SJCRH30 (cell line): ENCODE measurements at places on chromosomes 16 and 17. TPM values are rescaled to one million over a fixed set of nuclear protein-coding genes. Genes with fewer than 3 reads are reported as not detected.

DNA sequence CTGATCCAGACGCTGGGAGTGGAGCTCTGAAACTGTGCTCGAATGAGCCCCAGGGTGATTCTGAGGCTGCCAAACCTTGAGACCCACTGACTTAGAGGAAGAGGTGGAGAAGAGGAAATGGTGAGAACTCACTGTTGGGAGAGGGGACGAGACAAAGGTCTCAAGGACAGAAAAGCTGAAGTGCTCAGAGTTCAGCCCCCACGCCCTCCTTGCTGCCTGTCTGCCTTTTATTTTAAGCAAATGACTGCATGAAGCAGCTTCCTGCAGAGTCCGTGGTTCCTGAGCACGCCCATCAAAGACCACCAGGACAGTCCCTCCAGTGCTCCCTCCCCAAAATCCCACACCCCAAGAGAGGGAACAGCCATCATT is 20.4 kb downstream of the COTL1 start:
- H3K36me3 ChIP-seq: no peaks in the 10 kb centered on the region
- no peak overlapping the region for H3K27ac ChIP-seq
- no peak for DNase-seq
- no peak overlapping the region for H3K4me3 ChIP-seq
- H3K4me1 ChIP-seq: peaks cover 23% of the 10 kb centered on the region

DNA sequence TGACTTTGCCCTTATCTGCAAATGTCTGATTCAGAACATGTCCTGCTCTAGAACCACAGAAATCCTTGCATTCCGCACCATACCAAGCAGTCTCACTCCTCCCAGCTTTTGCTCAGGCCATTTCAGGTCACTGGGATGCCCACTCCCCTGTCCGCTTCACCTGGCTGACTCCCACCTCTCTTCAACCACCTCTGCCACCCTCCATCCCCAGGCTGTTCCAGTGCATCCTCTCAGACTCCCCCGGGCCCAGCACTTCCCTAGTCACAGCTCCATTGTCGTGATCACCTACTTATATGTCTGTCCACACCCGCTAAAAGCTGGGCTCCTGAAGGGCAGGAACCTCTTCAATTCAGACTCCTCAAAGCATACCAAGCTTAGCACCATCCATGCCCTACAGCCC is 58.4 kb upstream of the CDH5 start:
- H3K27me3 ChIP-seq: peaks cover 11% of the 10 kb centered on the region; the same call in 1 of the 2 replicates
- no peaks in the 10 kb centered on the region for H3K36me3 ChIP-seq
- DNase-seq: no peak
- no peak overlapping the region for H3K27ac ChIP-seq

DNA sequence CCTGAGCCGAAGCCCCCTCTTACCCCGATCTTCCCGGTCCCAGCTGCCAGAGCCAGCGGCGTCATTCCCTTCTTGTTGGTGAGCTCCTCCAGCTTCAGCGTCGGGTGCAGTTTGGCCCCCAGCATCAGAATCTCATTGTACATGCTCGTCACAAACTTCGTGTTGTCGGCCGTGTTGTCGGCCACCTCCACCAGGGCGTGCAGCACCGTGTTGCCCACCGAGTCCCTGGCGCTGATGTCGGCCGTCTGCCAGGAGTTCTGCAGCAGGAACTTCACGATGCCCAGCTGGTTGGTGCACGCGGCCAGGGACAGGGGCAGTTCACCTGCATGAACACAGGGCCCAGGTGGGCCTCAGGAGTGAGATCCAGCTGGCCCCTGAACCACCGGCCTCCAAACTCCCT is 19.4 kb downstream of the TRPV1 start:
- no peaks in the 10 kb centered on the region for H3K27me3 ChIP-seq
- H3K4me1 ChIP-seq: peaks cover 13% of the 10 kb centered on the region
- H3K36me3 ChIP-seq: no peaks in the 10 kb centered on the region
- H3K27ac ChIP-seq: peak overlapping the region; percentile 54
- no peak for DNase-seq

DNA sequence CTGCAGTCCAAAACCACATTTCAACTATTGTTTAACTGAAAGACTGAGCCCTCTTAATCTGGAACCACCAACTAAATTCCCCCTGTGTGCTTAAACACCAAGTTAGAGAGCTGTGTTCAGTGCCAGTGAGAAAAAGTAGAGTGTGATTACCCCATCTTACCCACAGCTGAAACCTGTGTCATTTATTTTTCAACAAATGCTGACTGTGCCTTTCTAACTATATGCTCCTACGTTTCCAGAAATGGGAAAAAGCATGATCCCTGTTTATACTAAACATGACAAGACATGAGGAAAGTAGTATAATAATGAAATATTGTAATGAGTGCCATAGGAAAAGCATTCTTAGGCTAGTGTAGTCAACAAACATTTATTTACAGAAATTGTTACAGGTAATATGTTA is 7.4 kb upstream of the TOX3 start:
- H3K4me3 ChIP-seq: no peak overlapping the region
- H3K27ac ChIP-seq: no peak overlapping the region
- H3K27me3 ChIP-seq: no peaks in the 10 kb centered on the region

DNA sequence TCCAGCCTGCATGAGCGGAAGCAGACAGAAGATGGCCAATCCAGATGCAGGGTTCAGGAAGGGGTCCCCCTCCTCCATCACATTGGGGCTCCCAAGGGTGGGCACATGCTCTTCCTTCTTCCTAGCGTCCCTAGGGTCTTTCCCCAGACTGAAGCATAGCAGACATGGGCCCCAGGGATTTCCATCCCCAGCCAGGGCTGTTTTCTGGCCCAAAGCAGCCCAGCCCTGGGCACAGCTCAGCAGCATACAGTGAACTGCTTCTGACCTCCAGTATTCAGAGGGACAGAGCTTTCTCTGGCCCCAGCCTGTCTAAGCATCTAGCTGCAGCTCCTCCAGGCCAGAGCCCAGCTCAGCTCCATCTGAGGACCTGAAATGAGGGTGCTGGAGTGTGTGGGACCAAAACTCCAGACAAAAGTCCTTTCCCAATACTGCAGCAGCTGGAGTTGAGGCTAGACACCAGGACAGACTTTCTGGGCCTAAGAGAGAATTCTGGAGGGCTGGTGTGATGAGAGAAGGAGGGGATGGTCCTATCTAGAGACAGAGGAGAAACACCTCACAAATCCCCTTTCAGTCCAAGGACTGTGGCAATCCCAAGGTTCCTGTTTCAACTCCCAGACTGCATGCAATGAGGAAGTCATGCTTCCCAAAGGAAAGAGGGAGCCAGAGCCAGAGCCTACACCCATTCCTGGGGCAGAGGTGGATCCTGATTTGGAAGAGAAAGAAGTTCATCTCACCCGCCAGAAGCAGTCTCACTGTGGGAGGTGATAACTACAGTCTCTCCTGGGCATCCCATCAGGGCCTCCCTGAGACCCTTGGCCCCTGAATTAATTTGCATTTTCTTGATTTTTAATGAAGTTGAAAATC is 4.5 kb upstream of the FOXN1 start:
- H3K27me3 ChIP-seq: peaks cover 43% of the 10 kb centered on the region
- DNase-seq: no peak
- no peaks in the 10 kb centered on the region for H3K36me3 ChIP-seq
- no peak overlapping the region for H3K27ac ChIP-seq
- H3K4me1 ChIP-seq: peaks cover 8% of the 10 kb centered on the region; the same call in 1 of the 2 replicates

DNA sequence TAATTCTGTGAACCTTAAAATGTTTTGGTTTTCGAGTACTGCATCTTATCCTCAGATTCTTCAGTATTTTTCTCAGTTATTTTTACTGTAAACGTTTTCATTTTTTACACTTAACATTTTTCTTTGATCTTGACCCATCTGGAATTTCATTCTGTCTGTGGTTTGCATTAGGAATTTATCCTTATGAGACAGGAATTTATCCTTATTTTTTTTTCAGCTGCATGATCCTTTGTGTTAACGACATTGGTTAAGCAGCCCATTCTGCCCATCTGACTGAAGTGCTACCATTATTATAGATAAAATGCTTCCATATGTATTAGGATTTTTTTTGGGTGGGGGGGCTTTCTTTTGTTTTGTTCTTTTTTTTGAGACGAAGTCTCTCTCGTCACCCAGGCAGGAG is 41.0 kb downstream of the SNX29 start:
- no peaks in the 10 kb centered on the region for H3K27me3 ChIP-seq
- no peak for DNase-seq
- no peak overlapping the region for H3K27ac ChIP-seq
- peaks cover 7% of the 10 kb centered on the region; the same call in 1 of the 2 replicates for H3K4me1 ChIP-seq
- H3K4me3 ChIP-seq: no peak overlapping the region
- no peaks in the 10 kb centered on the region for H3K36me3 ChIP-seq

The C17orf78 gene
- not detected in 2 replicates for total RNA-seq

The TMEM238L gene
- total RNA-seq: not detected in 2 replicates

The NAA60 gene
- 14.1 and 21.7 TPM in 2 replicates for total RNA-seq

DNA sequence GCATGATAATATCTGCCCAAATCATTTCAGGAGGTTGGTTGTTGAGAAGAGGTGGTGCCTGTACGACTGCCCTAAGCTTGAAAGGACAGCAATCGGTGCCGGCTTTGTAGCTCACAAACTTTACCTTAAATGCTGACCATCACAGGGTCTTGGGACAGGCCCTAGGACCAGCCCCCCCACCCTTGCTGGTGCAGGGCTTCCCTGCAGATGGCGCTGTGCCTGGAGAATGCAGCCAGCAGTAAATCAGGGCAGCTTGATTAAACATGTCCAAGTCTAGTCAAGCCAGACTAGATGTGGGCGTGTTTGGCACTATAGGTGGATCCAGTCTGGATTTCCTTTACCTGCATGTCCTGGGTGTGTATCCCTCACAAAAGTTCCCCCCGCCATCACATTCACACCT is 135.5 kb upstream of the CRHR1 start:
- H3K36me3 ChIP-seq: no peaks in the 10 kb centered on the region
- H3K4me3 ChIP-seq: no peak overlapping the region
- no peaks in the 10 kb centered on the region for H3K27me3 ChIP-seq
- H3K27ac ChIP-seq: no peak overlapping the region
- peaks cover 9% of the 10 kb centered on the region for H3K4me1 ChIP-seq

The C17orf50 gene
- total RNA-seq: not detected in 2 replicates

GRCh38 chr16:23676924-23677480 is 1.7 kb upstream of the PLK1 start:
- no peaks in the 10 kb centered on the region for H3K27me3 ChIP-seq
- H3K4me3 ChIP-seq: no peak overlapping the region
- H3K27ac ChIP-seq: no peak overlapping the region
- H3K36me3 ChIP-seq: peaks cover 21% of the 10 kb centered on the region

The CSH2 gene
- total RNA-seq: not detected in 2 replicates

The CRHR1 gene
- not detected in 2 replicates for total RNA-seq

DNA sequence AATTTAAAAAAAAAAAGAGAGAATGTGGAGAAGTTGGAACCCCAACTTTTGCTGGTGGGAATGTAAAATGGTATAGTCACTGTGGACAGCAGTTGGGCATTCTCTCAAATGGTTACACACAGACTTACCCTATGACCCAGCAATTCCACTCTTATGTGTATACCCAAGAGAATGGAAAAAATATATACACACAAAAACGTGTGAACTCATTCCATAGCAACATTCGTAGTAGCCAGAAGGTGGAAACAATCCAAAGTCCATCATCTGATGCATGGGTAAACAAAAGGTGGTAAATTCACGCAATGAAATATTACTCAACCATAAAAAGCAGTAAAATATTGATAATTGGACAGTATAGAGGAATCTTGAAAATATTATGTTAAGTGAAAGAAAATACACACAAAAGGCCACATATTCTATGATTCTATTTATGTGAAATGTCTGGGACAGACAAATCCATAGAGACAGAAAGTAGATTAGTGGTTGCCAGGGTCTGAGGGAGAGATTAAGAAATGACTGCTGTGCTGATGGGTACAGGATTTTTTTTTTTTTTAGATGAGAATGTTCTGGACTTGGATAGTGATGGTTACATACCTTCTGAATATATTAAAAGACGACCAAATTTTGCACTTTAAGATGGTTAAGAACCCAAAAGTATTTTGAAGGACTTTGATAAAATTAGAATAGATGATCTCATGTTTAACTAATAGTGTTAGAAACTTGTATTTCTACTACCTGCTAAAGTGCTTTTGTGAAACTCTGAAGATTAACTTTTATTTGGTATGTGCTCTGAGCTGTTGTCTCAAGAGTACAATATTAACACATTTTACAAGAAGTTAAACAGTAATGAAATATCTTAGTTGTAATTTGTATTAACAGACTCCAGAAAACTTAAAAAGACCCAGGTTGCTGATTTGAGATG is 60.9 kb downstream of the MRTFB start:
- H3K4me1 ChIP-seq: no peaks in the 10 kb centered on the region
- no peaks in the 10 kb centered on the region for H3K36me3 ChIP-seq
- no peak overlapping the region for H3K4me3 ChIP-seq

The WNT3 gene
- 10.8 and 11.9 TPM in 2 replicates for total RNA-seq

- H3K4me1 ChIP-seq: no peaks in the 10 kb centered on the region
- H3K27me3 ChIP-seq: no peaks in the 10 kb centered on the region
- DNase-seq: no peak
- H3K4me3 ChIP-seq: no peak overlapping the region
- no peaks in the 10 kb centered on the region for H3K36me3 ChIP-seq
Measured at GRCh38 chr16:66093191-66093590, 273.3 kb upstream of the CDH5 start.

DNA sequence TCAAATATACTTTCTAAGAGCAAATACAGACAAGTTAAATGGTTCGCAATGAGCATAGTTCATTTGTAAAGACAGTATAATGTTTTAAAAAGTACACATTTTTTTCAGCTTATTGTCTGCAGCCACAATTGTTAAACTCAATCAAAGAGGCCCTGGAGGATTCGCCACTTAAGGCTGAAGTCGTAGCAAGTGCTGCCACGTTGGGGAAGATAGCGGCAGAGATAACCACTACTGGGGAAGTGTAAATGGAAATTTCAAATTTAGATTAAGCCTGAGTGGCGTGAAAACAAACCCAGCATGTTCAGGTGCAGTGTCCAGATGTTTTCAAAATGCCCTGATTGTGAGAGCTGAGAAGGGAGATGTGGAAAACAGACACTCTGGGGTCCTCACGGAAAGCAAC is 8.4 kb downstream of the PMP22 start:
- DNase-seq: no peak
- H3K4me3 ChIP-seq: no peak overlapping the region
- no peaks in the 10 kb centered on the region for H3K4me1 ChIP-seq
- H3K36me3 ChIP-seq: no peaks in the 10 kb centered on the region
- H3K27me3 ChIP-seq: no peaks in the 10 kb centered on the region

- no peaks in the 10 kb centered on the region for H3K36me3 ChIP-seq
- DNase-seq: no peak
- H3K27ac ChIP-seq: no peak overlapping the region
- H3K4me3 ChIP-seq: no peak overlapping the region
- H3K27me3 ChIP-seq: no peaks in the 10 kb centered on the region
Measured at GRCh38 chr17:56018211-56018610, 135.1 kb upstream of the ANKFN1 start.

DNA sequence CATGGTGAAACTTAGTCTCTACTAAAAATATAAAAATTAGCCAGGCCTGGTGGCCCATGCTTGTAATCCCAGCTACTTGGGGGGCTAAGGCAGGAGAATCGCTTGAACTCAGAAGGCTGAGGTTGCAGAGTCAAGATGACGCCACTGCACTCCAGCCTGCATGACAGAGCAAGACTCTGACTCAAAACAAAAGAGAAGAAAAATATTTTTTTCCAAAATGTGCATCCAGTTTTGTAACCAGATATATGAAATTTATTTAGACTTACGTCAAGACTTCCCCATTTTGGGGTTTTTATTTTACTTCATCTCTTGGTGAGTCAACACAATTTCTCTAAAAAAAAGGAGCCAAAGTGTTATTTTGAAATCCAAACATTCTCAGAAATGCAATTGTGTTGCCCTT is 5.5 kb upstream of the TM4SF5 start:
- H3K27ac ChIP-seq: no peak overlapping the region
- no peak for DNase-seq
- no peaks in the 10 kb centered on the region for H3K36me3 ChIP-seq
- H3K4me1 ChIP-seq: no peaks in the 10 kb centered on the region
- no peaks in the 10 kb centered on the region for H3K27me3 ChIP-seq

The RNF222 gene
- not detected in 2 replicates for total RNA-seq
